Mammary epithelial cell (primary cell): ENCODE measurements at places on chromosomes 1 and 21.
A peak's percentile ranks its signal among the peaks of the same experiment; 100 is the strongest.

GRCh38 chr1:207628776-207629175 is 16.2 kb upstream of the CR1L start:
- no peak for DNase-seq

DNA sequence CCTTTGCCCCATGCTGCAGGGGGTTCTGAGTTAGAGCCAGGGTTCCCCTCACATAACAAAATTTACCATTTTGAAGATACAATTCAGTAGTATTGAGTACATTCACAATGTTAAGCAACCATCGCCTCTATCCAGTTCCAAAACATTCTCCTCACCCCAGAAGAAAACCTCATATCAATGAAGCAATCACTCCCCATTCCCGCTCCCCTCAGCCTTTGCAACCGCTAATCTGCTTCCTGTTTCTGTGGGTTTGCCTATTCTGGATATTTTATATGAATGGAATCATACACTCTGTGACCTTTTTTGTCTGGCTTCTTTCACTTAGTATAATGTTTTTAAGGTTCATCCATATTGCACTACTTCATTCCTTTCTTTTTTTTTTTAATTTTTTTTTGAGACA is 32.9 kb downstream of the SERINC2 start:
- DNase-seq = no peak

- DNase-seq = peak; percentile 6
Measured at GRCh38 chr1:172472495-172472894, 28.6 kb upstream of the PIGC start.

DNA sequence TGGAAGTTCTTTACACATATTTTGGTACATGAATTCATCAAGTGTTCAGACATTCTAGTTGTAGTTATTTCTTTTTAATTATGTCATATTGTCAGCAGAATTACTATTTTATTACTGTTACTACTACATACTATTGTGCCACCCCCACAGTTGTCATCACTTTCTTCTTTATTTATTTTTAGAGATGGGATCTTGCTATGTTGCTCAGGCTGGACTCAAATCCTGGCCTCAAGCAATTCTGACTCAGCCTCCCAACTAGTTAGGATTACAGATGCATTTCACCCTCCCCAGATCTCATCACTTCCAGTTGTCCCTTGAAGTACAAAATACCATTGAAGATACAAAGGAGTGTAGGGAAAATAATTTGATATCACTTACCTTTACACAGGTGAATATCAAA is 258.0 kb downstream of the KCTD3 start:
- no peak for DNase-seq

GRCh38 chr1:228314658-228315483 is 91.8 kb downstream of the TRIM11 start:
- DNase-seq = no peak
